ENCODE measurements at places on chromosomes 12 and 14.

DNA sequence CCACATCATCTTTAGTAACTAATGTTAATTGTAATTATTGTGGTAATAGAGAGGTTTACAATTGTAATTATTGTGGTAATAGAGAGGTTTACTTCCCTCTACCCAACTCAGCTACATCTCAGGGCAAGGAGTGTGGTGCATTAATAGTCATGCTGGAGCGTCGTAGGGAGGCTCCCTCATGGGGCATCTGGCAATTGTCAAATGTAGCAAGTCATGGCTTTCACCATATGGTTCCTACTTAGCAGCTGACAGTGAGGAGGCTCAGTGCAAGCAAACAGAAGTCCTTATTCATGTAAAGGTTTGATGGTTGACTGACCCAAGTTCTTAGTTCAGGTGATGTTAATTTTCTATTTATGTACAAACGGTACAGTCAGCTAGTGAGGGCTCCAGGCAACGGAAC lies 1012.0 kb downstream of the FLRT2 start:
- DNase-seq, result no peak

DNA sequence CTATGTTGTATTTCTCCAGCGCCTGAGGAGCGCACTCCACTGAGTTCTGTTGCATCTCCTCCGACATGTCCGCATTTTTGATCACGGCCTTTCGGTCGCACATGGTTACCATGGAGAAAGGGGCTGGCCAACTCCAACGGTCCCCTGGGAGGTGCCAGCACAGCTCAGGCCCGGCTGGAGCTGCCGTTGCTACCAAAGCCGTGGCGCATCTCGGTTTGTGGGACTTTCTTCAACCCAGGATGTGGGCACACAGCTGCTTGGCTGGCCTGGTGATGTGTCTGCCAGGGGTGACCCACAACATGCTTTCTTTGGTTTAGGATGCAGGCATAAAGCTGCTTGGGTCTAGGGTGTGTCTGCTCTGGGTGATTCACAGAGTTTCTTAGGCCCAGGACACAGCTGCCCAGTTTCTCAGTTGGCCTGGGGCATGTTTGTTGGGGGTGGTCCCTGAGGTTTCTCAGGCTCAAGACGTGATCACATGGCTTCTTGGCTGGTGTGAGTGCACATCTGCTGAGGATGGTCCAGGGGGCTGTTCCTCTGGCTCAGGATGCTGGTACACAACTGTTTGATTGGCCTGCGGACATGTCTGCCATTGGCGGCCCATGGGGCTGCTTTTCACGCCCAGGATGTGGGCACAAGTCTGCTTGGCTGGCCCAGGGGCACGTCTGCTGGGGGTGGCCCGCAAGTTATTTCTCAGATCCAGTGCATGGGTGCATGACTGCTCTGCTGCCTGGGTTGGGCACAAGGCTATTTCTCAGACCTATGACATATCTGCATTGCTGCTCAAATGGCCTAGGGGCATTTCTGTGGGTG lies 25.9 kb upstream of the GTF2A1 start:
- no peak for DNase-seq

- DNase-seq, result no peak
Observed at GRCh38 chr12:99386907-99387306, 260.6 kb upstream of the GARIN6 start.

GRCh38 chr12:132355742-132356681 lies 26.6 kb upstream of the GALNT9 start:
- no peak for DNase-seq

DNA sequence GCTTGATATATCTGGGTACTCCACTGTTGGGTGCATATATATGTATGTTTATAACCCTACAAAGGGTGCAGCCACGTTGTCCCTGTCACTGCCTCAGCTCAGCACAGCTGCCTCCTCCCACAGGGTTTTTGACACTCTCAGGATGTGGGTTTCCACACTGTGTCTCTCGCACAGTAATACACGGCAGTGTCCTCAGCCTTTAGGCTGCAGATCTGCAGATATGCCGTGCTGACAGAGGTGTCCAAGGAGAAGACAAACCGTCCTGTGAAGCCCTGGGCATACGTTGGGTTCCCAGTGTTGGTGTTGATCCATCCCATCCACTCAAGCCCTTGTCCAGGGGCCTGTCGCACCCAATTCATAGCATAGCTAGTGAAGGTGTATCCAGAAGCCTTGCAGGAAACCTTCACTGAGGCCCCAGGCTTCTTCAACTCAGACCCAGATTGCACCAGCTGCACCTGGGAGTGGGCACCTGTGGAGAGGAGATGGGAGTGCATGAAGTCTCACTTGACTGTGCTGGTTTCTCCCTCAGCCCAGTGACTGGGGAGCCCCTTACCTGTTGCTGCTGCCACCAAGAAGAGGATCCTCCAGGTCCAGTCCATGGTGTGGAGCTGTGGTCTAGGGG lies 498.7 kb downstream of the TMEM121 start:
- DNase-seq, result peak; percentile 60

DNA sequence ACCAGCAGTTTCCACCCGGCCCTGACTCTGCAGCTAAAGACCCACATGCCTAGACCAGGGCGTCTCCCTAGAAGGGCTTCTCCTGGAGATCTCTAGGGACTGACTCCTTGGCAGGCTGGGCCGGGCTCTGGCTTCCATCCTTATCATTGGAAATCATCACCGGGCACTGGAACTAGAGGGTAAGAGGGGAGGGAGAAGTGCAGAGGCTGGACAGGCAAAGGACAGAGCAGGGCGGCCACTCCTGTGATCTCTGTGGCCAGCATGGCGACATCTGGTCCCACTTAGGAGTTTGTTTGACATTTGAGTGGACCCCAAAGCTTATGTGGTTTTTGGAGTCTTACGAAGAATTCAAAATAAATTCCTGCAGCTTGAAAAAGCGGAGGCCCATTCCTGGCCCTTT lies 7.1 kb downstream of the LTBP2 start:
- no peak for DNase-seq

DNA sequence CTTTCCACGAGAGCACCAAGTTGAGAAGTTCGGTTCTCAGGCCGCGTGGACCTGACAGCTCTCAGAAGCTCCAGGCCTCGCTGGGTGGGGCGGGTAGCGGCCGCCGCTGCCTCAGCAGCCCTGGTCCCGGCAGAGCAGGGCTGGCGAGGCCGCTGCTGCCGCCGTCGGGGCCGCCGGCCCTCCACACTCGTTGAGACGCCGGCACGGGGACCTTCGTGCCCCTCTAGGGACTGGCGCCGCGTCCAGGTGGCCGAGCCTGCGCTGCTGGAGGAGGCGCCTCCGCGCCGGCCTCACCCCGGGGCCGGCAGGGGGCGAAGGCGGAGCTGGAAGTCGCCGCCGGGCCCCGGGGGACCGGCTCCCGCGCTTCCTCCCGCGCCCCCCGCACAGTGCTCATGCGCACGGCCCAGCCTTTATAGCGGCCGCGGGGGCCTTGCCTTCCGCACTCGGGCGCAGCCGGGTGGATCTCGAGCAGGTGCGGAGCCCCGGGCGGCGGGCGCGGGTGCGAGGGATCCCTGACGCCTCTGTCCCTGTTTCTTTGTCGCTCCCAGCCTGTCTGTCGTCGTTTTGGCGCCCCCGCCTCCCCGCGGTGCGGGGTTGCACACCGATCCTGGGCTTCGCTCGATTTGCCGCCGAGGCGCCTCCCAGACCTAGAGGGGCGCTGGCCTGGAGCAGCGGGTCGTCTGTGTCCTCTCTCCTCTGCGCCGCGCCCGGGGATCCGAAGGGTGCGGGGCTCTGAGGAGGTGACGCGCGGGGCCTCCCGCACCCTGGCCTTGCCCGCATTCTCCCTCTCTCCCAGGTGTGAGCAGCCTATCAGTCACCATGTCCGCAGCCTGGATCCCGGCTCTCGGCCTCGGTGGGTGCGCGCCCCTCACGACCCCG lies at the start of gene COCH:
TSS of gene COCH (plus strand) at position 440 of the 879 bp plus-strand sequence. CDS start at position 820, 380 bp downstream.
- DNase-seq, result peak; percentile 61

DNA sequence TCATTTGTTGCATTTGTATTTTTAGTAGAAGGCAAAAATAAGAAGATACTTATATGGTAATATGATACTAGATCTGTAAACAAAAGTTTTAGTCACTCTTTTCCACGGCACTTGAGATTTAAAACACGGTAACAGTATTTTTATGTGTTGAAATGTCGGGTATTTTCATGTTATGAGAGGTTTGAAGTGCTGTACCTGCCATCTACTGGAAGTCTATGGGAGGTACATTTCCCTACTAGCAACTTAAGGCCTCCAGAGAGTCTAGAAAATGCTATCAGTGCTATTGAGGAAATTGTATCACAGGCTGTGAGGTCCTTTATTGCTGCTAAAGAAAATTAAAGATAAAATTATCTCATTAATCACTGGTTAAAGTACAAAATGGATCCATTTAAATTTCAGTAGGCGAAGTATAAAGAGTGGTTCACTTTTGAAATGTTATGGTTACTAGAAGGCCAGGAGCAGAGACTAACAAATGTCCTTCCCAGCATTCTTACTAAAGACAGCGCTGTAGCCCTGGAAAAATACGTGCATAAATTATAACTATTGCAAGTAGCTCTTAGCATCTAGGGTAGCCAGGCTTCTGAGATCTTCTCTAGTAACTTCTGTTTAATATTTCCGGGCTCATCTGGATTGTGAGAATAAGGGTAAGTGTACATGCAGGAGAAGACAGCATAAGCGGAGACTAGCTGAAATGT lies 77.6 kb upstream of the PRKD1 start:
- no peak for DNase-seq

DNA sequence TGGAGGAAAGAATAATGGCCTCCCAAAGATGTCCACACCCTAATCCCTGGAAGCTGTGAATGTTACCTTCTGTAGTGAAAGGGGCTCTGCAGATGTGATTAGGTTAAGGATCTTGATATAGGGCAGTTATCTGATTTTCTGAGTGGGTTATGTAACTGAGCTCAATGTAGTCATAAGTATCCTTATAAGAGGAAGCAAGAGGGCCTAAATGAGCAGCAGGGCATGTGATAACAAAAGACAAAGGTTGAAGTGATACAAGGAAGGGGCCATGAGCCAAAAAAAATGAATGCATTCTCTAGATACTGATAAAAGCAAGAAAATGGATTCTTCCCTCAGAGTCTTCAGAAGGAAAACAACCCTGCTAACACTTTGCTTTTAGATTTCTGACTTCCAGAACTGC lies 78.8 kb downstream of the OSBPL8 start:
- DNase-seq, result no peak

GRCh38 chr14:28300356-28300755 lies 466.2 kb upstream of the FOXG1 start:
- no peak for DNase-seq

Measured in activated T-cell treated with anti-CD3 and anti-CD28 coated beads, Interleukin-2, amount 50 U/mL, for 24 hours (primary cell).